ENCODE measurements at places on chromosomes 3 and 15.

DNA sequence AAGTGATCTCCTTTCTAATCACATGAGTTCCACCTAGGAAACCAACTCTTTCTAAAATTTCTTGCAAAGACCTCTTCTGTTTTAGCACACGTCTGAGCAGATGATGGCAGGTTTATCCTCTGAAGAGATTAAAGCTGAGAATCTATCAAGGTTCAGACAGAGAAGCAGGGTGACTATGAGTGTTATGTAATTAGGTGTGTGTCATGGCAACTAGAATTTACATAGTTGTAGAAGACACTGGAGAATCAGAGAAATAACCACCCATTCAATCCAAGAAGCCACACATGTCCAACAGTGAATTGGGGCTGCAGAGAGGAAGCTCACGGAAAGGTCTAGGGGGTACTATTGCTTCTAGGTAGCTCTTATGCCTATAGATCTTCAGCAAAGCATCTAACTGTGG, 600.5 kb downstream of the PYDC2 start:
- no peak for DNase-seq

- no peak for DNase-seq
Observed at GRCh38 chr3:109356442-109357155, 19.3 kb upstream of the DPPA4 start.

DNA sequence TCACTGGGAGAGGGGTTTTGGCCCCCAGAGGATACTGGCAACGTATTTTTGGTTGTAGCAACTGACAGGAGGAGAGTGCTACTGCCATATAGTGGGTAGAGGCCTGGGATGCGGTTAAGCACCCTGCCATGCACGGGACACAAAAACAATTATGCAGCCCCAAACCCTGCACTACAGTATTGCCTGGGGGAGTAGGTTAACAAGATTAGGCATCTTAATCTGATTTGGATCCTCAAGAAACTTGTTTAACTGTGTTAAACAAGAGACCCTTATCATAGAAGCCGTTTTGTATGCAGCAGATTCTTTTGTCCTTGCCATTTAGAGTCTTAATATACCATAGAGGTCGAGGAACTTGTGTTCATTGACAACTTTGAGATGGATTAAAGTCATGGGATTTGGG, 3.4 kb downstream of the PHLDB2 start:
- DNase-seq = no peak

- DNase-seq = no peak
Observed at GRCh38 chr15:73939138-73939537, 12.9 kb downstream of the LOXL1 start.
